ENCODE measurements at places on chromosomes 1 and 21.

- DNase-seq = no peak
Measured at GRCh38 chr1:94301186-94301585, 63.8 kb upstream of the ARHGAP29 start.

DNA sequence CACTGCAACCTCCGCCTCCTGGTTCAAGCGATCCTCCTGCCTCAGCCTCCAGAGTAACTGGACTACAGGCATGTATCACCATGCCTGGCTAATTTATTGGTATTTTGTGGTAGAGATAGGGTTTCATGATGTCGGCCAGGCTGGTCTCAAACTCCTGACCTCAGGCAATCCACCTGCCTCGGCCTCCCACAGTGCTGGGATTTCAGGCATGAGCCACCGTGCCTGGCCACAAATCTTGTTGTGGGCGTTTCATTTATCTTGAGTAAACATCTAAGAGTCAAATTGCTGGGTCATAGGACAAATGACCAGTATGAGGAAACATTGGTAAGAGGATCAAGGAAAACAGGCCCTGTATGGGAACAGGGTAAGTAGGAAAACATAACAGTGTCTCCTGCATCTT is 17.9 kb downstream of the TMEM200B start:
- DNase-seq = no peak

DNA sequence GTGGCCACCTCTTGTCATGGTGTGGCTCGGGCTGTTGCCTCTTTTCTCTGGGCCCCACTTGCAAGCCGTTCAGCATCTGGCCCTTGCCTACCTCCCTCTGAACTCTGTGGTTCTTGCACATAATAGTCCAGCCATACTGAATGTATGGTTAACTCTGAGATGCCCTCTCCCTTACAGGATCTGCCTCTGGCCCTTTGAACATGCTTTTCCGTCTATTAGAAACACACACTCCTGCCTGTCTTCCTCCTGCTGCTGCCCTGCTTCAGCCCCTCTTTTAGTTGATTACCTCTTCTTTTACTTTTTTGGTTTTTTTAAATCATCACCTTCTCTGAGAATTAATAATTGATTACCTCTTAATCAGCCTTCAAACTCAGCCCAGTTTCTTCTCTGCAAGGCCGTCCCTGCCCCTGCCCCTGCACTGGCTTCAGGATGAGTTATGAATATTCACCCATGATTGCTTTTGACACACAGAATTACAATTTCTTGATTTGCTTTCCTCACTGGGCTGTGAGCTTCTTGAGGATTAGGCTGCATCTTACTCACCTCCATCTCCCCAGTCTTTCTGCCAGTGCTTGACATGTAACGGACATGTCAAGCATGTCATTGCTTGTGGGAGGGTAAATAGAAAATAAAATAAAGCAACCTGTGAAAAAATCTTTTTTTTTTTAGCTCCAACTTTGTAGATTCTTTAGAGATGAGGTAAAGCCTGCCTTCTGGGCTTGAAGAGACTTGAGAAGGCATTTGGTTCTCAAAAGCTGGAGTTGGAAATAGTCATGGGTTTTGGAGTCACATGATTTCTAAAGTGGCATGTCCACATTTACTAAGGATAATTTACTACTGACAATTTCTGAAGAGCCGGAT is 158.3 kb downstream of the PLXNA2 start:
- DNase-seq = no peak

GRCh38 chr21:25490742-25491141 is 116.5 kb downstream of the MRPL39 start:
- no peak for DNase-seq

GRCh38 chr1:118185084-118185832 is at the start of gene SPAG17:
Gene SPAG17 (minus strand): TSS chr1:118185228. CDS start chr1:118185157, 71 bp downstream.
- no peak for DNase-seq

DNA sequence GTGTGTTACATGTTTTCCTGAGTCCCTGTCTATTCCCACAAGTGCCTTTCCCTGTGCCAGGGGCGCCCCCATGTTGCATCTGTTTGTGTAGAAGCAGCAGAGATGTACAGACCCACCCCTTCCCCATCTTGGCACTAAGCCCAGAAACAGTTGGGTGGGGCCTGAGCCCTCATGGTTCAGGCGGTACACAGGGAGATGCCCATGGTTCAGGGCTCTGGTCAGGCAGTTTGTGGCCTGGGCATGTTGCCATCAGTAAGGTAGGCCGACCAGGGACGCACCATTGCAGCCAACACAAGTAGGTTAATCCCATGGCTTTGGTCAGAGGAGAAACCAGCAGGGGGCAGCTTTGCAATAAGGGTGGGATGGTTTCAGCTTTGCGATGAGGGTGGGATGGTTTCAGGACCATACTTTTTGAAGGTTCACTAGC is 914 bp upstream of the ADGRB2 start:
- no peak for DNase-seq

DNA sequence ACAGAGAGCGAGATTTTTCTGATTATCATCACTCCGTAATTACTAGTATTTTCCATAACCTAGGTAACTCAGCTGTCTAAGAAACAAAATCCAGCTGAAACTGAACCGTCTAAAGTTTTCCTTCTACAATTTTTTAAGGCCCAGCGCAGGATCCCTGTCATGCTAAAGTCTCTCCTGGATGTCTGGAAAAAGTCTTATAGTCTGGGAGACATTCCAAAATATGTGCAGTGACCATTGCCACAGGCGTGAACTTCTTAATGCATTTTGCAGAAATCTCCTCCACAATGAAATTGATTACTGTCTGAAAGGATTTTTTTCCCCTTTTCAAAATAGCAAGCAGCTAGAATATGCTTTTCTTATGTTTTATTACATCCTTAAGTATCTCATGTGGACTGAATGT is 209.3 kb upstream of the C1orf105 start:
- DNase-seq = no peak

DNA sequence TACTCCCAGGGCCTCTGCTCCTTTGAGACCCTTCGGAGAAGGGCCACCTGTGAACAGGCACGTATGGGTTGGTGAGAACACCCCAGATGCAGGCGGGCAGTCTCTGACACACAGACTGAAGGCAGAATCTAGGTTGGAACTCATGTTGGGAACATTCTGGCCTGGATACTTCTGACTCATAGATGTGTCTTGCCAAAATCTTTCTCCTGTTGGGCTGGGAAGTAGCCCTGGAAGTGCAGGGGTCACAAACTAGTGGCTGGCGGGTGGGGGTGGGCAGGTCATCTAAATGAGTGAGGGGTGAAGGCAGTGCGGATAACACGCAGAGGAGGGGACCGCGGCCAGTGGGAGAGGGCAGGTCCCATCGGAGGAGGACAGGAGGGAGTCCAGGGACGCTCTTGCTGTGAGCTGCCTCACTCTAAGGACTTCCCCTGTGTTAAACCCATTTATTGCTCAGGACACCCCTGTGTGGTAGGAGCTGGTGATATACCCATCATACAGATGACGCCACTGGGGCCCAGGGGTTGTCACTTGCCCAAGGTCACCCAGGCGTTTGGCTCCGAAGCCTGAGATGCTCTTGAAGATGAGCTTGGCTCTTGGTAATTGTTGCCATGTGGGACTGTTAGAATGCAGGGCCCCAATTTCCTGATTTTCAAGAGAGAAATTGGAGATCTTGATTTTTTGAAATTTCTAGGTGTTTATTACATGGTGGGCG is 181.0 kb downstream of the PTPRU start:
- no peak for DNase-seq

DNA sequence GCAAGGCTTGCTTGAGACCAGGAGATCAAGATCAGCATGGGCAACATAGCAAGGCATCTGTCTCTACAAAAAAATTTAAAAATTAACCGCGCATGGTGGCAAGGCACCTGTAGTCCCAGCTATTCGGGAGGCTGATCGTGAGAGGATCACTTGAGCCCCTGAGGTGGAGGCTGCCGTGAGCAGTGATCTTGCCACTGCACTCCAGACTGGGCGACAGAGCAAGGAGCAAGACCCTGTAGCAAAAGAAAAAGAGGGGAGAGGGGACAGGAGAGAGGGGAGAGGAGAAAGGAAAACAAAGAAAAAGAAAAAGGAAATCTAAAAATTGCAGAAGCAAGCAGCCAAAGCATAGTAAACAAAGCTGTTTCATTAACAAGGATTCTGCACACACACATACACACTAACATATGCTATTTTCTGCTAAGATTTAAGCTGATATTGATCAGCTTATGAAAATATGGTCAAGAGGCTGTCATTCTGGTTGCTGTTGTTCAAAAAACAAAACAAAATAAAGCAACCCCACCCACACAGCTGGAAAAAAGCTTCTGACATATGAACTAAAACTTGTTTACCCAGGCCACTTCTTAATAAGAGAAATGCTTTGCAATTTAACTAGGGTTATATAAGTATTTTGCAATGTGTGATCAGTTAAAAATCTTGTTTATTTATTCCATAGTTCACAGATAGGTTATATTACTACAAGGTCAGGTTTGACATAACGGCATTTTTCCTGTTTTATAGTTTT is 1.8 kb downstream of the ARNT start:
- DNase-seq = no peak

GRCh38 chr1:2272686-2273400 is 44.7 kb downstream of the SKI start:
- no peak for DNase-seq

- DNase-seq = no peak
Measured at GRCh38 chr21:32975811-32976431, 49.8 kb upstream of the OLIG2 start.

GRCh38 chr1:79398501-79398900 is 392.0 kb upstream of the ADGRL4 start:
- no peak for DNase-seq

DNA sequence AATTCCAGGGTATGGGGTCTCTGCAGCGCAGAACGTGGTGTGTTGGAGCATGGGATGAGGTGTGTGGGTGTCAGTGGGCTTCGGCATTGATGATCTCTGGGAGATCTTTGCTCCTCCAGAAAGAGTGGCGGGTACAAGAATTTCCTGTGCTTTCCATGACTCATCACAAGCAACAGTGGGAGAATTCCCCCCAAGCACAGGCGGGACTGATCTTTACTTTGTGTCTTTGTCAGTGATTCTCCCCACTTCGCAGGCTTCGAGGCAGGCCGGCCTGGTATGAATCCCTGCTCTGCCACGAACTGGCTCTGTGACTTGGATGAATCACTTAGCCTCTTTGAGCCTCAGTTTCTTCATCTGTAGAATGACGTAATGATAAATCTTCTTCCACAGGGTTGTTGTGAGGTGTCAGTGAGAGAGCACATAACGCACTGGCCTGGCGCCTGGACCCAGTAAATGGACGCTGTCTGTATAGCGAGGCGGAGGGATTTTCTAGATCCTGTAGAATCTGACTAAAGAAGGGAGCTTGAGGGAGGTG is 2.0 kb downstream of the OPRD1 start:
- DNase-seq = no peak

DNA sequence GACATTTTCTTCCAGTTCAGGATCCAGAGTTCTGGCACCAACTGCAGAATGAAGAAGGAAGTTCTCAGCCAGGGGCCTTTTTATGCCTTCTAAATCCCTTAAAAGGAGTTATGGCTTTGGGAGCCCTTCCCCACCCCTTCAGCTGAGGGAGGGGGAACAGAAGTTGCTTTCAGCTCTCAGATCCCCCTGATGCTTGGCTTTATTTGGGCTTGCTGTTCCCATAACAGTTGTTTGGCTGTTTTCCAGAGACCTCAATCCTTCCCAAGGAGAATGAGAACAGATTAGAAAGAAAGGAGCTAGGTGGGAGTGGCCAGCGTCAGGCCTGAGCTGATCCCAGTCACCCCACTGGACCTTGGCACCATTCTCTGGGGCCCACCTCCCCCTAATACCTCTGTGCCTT is at the start of gene RPE65:
Gene RPE65 (minus strand): TSS at position 54 of the 400 bp plus-strand sequence. CDS start 49 bp downstream, at position 5.
- no peak for DNase-seq

DNA sequence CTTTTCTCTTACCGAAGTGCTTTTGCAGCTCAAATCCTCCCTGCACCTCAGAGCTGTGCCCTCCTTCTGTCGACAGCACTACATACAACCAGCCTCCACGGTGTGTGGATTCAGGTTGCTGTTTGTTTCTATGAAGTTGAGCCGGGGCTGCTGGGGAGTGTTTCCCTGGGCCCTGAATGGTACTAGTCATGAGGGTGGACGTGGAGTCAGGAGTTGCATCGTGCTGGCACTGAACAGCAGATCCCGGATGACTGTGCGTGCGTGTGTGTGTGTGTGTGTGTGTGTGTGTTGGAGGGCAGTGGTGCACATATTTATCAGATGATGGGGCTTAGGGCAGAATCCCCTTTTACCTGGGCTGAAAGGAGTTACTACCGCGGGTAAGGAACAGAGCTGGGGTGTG is 47.0 kb downstream of the ACTL8 start:
- DNase-seq = no peak

DNA sequence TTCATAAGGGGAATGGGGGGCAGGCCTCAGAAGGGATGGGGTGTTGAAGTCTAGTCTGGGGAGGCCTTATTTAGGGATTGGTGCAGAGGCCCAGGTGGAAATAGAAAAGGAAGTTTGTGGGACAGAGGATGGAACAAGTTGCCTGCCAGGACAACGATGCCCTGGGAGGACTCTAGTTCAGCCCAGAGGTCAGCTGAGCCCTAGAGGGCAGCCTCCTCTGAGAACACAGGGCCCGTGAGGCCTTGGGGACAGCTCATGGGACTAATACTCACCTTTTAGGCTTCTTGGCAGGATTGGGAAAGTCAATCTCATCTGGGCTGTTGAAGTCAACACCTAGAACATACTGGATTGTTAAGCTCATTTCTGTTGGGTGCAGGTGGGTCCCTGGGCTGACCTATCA is 43.0 kb downstream of the LHX4 start:
- DNase-seq = no peak

DNA sequence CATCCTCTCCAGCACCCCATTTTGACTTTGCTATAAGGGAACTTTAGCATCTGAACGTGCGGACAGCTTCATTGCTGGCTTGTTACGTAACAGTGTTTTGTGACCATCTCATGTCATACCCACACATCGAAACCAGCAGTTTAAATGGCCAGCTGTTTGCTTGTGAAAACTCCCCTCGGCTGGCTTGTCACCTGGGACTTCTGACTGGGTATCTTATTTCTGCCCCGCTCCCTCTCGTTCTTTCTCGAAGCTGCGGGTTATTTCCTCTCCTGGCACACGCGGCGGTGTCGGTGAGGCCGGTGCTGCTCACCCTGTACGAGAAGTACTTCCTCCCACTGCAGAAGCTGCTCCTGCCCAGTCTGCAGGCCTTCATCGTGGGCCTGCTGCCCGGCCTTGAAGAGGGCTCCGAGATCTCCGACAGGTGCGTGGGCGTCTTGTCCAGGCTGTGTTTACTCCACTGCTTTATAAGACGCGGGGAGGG is 43.5 kb downstream of the DOP1B start:
- no peak for DNase-seq

GRCh38 chr1:23124259-23125026 is 44.2 kb downstream of the LUZP1 start:
- DNase-seq = no peak

GRCh38 chr1:46401964-46402626 is 8.0 kb downstream of the FAAH start:
- no peak for DNase-seq

GRCh38 chr1:27570784-27571183 is 33.2 kb downstream of the AHDC1 start:
- no peak for DNase-seq
